ENCODE measurements at places on chromosomes 3 and 15.
A peak's percentile ranks its signal among the peaks of the same experiment; 100 is the strongest.

DNA sequence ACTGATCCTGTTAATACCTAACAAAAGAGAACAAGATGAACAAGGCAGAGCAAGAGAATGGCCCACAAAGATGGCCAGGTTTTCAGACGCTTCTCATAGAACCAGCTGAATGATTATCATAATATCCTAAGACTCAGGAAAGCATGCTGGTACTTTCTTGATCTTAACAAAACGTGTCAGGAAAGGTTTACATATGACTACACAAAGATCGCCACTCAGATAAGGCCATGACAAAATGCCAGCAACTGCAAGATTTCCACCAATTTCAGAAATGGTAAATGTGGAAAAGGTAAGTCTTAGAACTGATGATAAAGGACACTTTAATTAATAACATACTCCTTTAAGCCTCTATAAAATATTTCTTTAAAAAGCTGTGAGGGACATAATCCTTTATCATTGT lies 108.8 kb downstream of the DLG1 start:
- DNase-seq, result no peak

DNA sequence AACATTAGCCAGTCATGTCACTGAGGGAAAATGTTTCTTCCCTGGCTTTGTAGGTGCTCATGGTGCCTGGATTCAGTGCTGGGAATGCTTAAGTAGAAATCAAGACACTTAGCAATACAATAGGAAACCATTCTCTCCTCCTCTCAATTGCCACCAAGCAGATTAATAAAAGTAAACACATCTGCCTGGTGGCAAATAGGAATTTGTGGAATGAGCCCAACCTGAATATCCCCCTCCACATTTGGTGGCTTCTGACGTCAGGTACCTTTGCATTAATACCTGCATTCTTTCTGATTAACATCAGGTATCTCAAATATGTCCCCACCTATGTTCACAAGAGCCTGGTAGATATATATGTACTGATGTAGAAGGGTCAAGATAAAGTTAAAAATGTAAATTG lies 42.7 kb downstream of the PPP2R3A start:
- no peak for DNase-seq

- DNase-seq, result no peak
Observed at GRCh38 chr15:70318594-70319465, 221.1 kb upstream of the TLE3 start.

GRCh38 chr3:43036621-43037423 lies 57.7 kb downstream of the GASK1A start:
- DNase-seq, result no peak

- no peak for DNase-seq
Observed at GRCh38 chr3:151813799-151814198, at the start of gene AADAC. TSS of gene AADAC (plus strand) at chr3:151814116. CDS start at chr3:151814163, 47 bp downstream.

DNA sequence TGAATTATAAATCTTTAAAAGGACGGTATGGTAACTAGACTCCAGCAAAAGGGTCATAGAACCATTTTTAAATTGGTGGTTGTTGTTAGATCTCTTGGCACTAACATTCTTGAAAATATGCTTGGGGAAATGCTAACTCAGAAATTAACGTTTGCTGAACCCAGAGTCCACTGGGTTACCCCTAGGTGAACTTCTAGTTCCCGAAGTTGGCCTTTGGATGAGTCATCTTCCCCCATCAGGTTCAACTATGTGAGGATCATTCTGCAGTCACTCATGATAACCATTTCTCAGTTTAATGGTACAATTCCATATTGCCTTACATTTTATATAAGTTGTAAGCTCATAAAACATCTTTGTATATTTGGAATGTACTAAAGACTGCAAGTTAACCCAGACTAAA lies 204.7 kb downstream of the THSD4 start:
- DNase-seq, result no peak

- DNase-seq, result no peak
Observed at GRCh38 chr3:20846066-20846465, 660.1 kb upstream of the SGO1 start.

DNA sequence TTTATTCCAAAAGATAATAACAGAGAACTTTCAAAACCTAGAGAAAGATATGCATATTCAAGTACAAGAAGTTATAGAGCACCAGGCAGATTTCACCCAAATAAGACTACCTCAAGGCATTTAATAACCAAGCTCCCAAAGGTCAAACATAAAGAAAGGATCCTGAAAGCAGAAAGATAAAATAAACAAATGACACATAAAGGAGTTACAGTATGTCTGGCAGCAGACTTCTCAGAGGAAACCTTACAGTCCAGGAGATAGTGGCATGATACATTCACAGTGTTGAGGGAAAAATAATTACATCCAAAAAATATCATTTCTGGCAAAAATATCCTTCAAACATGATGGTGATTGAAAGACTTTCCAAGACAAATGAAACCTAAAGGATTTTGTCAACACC lies 185.8 kb upstream of the POU1F1 start:
- DNase-seq, result no peak

GRCh38 chr3:117811786-117812185 lies 1102.2 kb downstream of the TUSC7 start:
- no peak for DNase-seq

- DNase-seq, result no peak
Observed at GRCh38 chr3:60893946-60894345, 357.3 kb downstream of the FHIT start.

DNA sequence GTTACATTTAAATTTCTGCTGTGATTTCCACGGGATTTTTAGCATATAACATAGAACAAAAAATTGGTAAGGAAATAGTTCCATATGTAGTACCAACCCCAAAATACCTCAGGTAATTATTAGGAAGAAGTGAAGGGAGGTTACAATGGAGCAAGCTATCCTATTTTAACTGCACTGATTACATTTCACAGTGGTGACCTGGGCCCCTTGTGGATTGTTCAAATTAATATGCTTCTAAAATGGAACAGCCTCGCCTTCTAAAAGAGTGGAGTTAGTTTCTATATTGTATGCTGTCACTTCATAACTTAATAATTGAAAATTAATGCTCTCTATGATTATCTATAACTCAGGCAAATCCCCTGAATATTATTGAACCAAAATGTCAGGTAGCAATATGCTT lies 651.7 kb upstream of the GBE1 start:
- DNase-seq, result no peak

GRCh38 chr3:15601046-15601398 lies 347 bp downstream of the HACL1 start:
- DNase-seq, result no peak

DNA sequence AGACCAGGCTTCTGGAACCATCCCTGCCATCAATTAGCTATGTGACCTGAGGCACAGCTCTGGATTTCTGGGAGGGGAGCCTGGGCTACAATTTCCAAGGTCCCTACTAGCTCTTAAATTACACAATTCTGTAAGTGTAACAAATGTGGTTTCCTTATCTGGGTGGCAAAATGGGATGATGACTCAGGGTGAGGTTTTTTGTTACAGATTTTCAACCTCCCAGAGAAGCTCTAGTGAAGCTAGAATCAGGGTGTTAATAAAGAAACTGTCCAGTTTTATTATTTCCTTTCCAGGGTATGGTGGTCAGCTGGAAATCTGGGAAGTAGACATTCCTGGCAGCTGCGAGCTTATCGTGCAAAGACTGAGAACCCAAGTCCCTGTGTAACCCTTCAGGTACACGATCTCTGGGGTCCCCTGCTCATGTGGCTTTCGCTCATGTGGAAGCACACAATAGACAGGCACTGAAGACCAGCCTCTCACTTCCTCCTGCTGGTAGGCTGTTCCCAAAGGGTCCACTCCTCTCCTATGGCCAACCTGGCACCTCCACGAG lies 7.3 kb downstream of the RAB27A start:
- peak; percentile 38 for DNase-seq

GRCh38 chr3:11549580-11550140 lies 94.1 kb downstream of the VGLL4 start:
- DNase-seq, result no peak

GRCh38 chr15:95025924-95026728 lies 794.8 kb downstream of the MCTP2 start:
- no peak for DNase-seq

DNA sequence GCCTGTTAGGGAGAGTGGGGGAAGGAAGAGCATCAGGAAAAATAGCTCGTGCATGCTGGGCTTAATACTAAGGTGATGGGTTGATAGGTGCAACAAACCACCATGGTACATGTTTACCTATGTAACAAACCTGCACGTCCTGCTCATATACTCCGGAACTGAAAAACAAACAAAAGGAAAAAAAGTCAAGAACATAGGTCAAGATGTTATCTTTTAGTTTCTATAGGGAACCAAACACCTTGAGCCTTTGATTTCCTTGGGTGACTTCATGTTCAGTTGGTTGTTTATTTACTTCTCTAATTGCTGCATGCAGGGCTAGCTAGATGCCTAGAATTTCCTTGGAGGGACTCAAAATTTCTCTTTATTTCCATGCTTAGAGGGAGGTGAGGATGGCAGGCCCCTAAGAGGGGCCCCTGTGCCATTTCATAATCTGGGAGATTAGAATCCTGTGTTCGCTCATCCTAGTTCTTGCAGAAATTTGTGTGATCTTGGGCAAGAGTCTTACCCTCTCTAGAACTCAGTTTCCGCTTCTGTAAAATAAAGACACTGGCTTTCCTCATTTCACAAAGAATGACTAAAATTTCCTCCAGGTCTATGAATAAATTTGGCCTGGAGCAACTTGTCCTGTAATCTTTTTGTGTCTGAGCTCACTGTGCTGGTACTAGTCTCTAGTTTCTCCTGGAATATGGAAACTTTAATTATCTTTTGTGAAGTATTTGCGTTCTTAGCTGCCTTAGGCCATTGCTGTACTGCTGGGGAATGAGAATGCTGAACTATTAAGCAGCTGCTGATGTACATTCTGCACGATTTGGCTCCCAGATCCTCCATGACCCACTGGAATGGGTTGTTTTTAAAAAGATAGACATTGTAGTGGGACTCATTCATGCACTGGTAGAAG lies 457.5 kb downstream of the EDEM1 start:
- DNase-seq, result no peak

DNA sequence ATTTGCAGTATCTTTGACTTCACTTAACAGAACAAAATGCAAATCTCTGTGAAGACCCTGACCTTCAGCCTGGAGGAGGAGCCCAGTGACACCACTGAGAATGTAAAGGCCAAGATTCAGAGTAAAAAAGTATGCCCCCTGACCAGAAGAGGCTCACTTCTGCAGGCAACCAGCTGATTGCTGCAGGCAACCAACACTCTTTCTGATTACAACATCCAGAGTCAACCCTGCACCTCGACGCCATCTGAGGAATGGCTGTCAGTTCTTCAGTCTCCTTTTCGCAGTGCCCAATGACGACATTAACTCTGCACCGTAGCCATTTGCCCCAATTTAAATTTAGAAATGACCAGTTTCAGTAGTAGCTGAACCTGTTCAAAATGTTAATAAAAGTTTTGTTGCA lies 14.9 kb downstream of the ATP13A3 start:
- no peak for DNase-seq

- DNase-seq, result no peak
Observed at GRCh38 chr15:68261241-68261640, 16.3 kb upstream of the FEM1B start.

GRCh38 chr3:4138786-4139431 lies 164.3 kb upstream of the SETMAR start:
- no peak for DNase-seq

DNA sequence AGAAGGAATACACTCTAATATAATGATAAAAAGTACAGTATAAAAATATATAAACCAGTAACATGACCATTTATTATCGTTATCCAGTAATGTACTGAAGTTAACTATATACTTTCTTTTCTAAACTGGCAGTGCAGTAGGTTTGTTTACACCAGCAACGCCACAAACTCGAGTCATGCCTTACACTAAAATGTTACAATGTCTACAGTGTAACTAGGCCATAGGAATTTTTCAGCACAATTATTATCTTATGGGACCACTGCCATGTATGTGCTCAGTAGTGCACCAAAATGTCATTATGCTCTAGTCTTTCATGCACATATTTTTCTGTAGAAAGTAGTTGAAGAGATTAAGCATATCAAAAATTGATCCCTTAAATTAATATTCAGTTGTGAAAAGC lies 609.8 kb upstream of the BCHE start:
- DNase-seq, result no peak

DNA sequence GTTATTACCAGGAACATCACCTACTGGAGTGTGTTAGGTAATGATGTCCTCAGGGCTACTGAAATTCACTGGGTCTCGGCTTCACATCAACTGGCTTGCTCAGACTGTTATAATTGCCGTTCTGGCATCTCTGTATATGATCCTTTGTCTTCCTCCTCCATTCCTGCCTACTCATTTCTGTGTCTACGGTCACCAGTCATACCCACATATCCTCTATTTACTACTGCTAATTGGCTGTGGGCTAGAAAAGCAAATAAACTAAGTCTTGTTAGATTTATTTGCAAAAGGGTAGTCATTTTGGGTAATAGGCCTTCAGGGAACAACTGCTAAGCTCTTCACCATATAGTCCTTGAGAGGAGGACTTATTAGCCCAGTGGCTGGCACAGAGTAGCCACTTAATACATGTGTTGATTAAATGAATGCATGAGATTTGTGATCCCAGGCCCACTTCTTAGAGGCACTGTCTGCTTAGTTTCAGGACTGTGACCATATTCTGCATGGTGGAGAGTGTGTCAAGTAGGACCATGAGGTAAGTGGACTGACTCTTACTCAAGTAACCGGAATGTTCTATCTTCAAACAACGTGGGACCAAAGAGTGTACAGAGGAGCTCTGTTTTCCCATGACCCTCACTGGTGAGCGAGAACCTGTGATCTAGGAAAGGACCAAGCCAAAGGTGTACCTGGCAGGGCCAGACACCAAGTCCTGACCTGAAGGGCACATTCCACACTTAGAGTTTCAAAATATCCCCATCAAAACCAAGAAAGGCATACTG lies 13.2 kb downstream of the ZDHHC3 start:
- no peak for DNase-seq

- no peak for DNase-seq
Observed at GRCh38 chr3:128845119-128845777, 34.2 kb upstream of the ACAD9 start.

GRCh38 chr15:88393719-88394519 lies 73.3 kb downstream of the MRPL46 start:
- no peak for DNase-seq

- DNase-seq, result no peak
Observed at GRCh38 chr15:41331833-41332193, 578 bp downstream of the OIP5 start.

GRCh38 chr3:101527906-101528305 lies 14.9 kb upstream of the SENP7 start:
- DNase-seq, result no peak

- no peak for DNase-seq
Observed at GRCh38 chr3:129764090-129764489, 129.4 kb downstream of the TMCC1 start.

DNA sequence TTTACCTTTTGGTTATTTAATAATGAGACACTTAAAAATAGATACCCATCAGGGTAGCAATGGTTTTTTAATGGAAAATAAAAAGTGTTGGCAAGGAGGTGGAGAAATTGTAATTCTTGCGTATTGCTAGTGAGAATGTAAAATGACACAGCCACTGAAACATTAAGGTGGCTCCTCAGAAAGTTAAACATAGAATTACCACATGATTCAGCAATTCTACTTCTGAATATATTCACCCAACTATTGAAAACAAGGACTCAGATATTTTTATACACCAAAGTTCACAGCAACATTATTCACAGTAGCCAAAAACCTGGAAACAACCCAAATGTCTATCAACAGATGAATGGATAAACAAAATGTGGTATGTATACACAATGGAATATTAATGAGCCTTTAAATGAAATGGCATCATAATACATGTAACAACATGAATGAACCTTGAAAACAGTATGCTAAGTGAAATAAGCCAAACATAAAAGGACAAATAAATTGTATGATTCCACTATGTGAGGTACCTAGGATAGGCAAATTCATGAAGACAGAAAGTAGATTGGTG lies 163.5 kb downstream of the IMPG2 start:
- DNase-seq, result no peak

Data from CD4-positive, alpha-beta T cell treated with Interleukin-6 at 100 ng/mL for 8 hours (primary cell).